Stimulated activated CD4-positive, alpha-beta T cell treated with anti-CD3 and anti-CD28 coated beads, Interleukin-4, amount 100 ng/mL, for 48 hours (primary cell): ENCODE measurements at places on chromosomes 16 and 17.

GRCh38 chr16:82761858-82762257 lies 135.1 kb downstream of the CDH13 start:
- no peak for DNase-seq

GRCh38 chr17:76492989-76493501 lies 8.2 kb downstream of the RHBDF2 start:
- DNase-seq = peak; percentile 36

DNA sequence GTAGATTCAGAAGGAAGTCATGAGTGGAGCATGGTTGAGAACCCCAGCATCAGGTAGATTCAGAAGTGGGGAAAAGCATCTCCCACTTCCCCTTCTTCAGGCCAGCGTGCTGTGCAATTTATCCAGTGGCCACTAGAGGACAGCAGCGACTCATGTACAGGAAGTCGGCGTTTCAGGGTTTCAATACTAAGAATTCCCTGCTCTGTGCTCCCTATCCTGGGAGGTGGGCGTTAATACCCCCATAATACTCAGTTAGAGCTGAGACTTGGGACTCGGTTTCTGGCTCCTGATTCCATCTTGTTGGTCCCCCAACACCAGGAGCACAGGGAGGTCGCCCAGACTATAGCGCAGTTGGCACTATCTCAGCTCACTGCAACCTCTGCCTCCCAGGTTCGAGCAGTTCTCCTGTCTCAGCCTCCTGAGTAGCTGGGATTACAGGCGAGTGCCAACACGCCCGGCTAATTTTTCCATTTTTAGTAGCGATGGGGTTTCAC lies 75.3 kb upstream of the AMZ2 start:
- peak; percentile 58 for DNase-seq

GRCh38 chr16:57824888-57825287 lies 22.6 kb upstream of the KIFC3 start:
- no peak for DNase-seq

GRCh38 chr17:44529864-44530263 lies 26.7 kb upstream of the GPATCH8 start:
- DNase-seq = no peak

GRCh38 chr17:80742581-80743180 lies 198.0 kb downstream of the RPTOR start:
- DNase-seq = no peak

GRCh38 chr16:68351991-68352431 lies 41.2 kb downstream of the PRMT7 start:
- DNase-seq = no peak

DNA sequence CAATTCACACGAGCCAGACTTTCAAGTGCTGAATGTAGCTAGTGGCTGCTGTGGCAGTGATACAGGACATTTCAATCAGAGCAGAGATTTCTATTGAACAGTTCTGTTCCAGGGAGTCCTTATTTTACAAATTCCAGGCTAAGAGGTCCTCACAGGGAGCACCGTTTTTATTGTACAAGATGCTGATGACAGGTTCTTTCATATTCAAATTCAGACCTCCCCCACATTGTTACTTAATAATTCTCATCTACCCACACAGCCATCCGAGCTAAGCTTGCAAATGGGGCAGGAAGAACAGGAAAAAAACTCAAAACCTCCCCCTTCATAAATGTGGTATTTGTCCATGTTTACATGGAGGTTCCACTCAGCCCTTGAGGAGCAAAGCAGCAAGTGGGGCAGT lies 9.8 kb downstream of the GABARAPL2 start:
- no peak for DNase-seq

DNA sequence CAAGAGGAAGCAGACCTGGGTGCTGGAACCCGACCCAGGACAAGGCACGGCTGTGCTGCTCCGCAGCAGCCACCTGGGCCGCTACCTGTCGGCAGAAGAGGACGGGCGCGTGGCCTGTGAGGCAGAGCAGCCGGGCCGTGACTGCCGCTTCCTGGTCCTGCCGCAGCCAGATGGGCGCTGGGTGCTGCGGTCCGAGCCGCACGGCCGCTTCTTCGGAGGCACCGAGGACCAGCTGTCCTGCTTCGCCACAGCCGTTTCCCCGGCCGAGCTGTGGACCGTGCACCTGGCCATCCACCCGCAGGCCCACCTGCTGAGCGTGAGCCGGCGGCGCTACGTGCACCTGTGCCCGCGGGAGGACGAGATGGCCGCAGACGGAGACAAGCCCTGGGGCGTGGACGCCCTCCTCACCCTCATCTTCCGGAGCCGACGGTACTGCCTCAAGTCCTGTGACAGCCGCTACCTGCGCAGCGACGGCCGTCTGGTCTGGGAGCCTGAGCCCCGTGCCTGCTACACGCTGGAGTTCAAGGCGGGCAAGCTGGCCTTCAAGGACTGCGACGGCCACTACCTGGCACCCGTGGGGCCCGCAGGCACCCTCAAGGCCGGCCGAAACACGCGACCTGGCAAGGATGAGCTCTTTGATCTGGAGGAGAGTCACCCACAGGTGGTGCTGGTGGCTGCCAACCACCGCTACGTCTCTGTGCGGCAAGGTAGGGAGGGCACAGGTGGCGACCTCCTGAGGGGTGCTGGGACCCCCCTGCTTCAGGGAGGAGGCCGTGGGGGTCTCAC lies 667 bp downstream of the FSCN2 start:
- no peak for DNase-seq

DNA sequence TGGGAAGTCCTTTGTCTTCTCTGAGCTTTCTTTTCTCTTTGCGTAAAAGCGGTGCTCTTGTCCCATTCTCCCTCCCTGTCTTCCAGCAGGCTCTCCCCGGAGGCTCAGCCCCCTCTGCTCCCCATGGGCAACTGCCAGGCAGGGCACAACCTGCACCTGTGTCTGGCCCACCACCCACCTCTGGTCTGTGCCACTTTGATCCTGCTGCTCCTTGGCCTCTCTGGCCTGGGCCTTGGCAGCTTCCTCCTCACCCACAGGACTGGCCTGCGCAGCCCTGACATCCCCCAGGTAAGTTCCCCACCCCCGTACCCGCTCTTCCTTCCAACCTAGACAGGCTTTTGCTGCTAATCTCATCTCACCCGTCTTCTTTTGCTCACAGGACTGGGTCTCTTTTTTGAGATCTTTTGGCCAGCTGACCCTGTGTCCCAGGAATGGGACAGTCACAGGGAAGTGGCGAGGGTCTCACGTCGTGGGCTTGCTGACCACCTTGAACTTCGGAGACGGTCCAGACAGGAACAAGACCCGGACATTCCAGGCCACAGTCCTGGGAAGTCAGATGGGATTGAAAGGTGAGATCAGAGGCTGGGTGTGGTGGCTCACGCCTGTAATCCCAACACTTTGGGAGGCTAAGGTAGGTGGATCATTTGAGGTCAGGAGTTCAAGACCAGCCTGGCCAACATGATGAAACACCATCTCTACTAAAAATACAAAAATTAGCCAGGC lies 1.3 kb downstream of the TMEM219 start:
- no peak for DNase-seq

DNA sequence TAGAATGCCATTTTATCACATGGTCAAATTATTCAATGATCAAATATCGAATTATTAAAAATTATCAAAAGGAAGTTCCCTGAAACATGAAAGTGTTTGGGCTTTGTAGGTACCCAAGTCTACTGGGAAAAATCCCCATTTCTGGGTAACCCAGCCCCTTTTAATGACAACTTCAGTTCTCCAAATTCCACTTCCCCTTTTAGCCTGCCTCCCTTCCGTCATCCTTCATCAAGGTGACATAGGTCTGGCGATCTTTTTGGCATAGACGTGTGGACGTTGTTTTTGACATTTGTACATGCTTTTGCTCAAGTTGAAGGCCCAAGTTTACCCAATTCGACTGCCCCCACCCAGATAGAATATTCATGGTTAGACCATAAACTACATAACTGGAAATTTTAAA lies 660.9 kb downstream of the MAF start:
- no peak for DNase-seq

DNA sequence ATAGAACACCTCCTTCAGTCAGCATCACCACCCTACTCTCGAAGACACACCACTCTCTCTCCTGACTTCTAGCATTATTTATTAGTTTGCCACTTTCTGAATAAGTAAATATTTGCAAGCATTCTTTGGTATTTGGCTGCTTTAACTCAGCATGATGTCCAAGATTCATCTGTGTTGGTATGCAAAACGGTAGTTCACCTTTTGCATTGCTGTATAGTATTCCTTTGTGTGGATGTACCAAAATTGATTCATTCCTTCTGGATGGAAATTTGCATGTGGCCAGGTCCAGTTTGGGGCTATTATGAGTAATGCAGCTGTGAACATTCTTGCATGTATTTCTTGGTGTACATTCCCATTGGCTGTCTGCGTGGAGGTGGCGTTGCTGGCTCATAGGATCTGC lies 32.9 kb downstream of the KNOP1 start:
- DNase-seq = no peak

DNA sequence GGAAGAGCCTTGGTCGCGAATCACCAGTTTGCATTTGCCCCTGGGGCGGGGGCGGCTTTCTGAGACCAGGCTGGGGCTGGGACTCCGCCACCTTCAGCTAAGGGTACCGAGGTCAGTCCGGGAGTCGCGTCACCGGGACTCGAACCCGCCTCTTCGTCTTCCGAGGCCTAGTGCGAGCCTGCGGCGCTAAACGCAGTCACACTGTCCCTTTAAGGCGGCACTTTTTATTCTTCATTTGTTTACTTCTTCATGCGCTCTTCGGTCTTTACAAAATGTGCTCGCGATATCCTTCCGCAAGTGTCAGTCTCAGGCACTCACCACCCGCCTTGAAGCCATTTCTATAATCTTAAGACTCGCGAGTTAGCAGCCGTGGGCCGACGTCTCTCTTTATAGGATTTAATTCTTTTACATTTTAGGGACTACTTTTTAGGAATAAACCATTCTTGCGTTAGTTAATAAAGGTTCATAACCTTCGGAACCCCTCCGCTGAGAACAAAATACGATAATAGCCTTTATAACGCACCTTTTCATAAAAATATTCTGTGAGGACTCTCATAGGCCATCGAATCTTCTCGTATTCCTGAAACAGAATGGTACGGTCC lies 593 bp upstream of the HEXIM1 start:
- peak; percentile 74 for DNase-seq

GRCh38 chr16:81357711-81358260 lies 43.0 kb downstream of the GAN start:
- DNase-seq = no peak

- DNase-seq = no peak
These were observed 35.2 kb downstream of the ZNF750 start for GRCh38 chr17:82804442-82805191.

DNA sequence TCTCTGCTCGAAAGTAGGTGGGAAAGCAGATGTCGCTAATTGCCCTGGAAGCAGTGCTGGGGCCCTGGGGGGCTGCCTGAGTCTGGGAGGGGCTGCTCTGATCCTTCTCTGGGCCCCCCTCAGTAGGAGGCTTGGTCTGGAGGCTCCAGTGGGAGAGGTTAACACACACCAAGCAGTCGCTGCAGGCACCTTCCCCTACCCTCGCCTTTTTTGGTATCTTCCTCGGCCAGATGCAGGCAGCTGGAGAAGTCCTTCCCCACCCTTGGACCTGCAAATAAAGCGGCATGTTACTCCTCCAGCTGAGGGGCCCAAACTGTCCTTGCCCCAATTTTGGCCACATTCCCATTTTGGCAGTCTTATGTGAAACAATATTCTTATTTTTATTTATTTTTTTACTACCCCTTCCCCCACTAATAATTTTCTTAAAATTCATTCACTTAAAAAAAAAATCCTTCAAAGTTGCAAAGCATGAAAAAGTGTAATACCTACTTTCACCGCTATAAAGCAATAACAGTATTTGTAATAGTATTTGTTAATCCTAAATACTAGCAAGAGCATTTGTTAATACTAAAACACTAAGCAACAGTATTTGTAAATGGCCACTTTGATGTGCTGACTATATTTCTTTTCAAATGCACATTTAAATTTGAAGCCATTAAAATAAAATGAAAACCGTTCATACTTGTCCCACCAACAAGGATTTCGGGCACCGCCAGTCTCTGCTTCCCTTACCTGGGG lies 15.0 kb downstream of the C16orf46 start:
- DNase-seq = no peak

GRCh38 chr17:40610359-40610758 lies 37.3 kb downstream of the SMARCE1 start:
- no peak for DNase-seq

- DNase-seq = no peak
These were observed 34.2 kb downstream of the CRLF3 start for GRCh38 chr17:30790279-30790678.

- no peak for DNase-seq
These were observed 117.0 kb downstream of the RGS9 start for GRCh38 chr17:65254166-65254565.

GRCh38 chr16:54936201-54936978 lies 5.7 kb downstream of the IRX5 start:
- no peak for DNase-seq

GRCh38 chr17:34533806-34534527 lies 45.4 kb upstream of the TMEM132E start:
- no peak for DNase-seq
